ENCODE measurements at places on chromosomes 7 and 10.

- DNase-seq, result no peak
These were observed 1.2 kb downstream of the FGF8 start for GRCh38 chr10:101774589-101775272.

DNA sequence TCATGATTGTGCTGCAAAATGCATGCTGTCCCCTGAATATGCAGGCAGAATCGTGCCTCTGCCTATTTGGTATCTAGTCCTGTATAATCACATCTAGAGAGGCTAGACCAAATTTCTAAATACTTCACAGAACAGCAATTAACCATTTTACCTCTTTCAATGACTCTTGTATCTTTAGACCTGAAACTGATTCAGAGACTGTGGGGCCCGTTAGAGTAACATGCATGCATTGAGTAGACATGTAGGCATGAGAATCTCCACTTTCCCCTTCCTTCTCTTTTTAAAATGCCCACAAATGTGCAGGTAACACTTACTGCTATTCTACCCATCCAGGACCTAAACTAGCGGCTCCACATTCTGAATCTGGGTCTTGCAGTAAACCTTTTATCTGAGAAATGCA, 8.8 kb downstream of the ZNF92 start:
- no peak for DNase-seq

DNA sequence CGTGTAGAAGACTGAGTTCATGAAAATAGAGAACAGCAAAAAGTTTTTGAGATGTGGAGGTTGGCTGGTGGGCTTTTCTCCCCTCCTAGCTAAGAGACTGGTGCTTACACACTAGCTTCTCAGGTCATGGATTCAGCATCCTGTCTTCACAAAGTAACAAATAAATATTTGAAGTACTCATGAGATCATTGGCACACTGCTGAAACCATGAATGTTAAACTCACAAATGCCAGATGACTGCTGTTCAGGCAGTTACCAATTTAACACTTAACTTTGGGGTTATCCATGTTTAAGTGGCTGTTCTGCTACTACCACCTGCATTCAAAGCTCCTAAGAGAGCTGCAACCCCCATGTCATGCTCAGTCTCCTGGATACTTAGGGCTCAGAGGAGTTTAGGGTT, 119.0 kb upstream of the BET1 start:
- no peak for DNase-seq

DNA sequence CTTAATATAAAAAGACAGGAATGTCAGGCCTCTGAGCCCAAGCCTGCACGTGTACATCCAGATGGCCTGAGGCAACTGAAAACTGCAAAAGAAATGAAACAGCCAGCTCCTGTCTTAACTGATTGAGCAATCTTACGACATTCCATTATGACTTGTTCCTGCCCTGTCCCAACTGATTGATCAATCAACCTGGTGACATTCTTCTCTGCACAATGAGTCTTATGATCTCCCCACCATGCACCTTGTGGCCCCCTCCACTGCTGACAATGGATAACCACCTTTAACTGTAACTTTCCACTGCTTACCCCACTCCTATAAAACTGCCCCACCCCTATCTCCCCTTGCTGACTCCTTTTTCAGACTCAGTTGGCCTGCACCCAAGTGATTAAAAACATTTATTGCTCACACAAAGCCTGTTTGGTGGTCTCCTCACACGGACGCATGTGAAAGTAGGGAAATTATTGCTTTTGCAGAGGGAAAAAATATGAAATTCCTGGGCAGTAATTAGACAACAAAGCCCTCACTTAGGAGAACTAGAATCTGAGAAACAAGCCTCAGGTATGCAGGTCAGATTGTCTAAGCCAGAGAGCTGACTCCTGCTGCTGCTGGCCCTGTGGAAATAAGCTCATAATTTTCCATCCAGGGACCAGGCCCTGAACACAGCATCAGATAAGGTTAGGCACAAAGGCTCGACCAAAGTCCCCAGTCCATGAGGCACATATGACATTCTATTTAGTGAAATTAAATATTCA, 5.3 kb downstream of the CYP3A7 start:
- DNase-seq, result no peak

DNA sequence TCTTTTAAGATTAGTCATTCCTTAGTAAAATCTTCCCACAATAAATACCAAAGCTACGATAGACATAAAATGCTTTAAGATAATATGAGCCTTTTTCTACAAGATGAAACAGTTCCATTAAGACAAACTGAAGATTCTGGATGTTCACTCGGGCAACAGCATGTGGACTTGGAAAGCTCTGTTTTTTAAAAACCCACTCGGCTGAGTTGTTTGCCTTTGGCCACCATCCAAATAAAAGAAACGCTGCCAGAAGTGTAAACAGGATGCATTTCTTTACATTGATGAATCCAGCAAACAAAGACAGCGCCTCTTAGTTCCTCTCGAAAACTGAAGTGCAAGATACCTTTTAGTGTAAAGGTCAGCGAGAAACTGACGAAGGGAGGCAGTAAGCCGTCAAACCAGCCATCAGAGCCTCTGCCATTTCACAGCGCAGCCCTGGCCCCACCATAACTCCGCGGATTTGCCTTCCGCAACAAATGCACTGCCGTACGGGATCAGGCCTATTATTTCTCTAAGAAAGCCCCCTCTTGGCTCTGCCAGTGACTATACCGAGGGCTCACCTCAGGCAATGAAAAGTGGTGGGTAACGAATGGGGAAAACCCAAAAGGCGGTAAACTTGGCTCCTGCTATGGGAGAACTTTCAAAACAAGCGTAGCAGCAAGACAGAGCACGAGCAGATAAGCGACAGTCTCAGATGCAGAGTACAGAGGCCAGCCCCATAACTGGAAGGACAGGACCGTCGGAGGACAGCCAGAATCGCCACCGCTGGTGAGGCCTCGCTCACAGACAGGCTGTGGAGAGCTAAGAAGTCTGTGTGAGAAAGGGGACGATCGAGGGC, 41.4 kb downstream of the GNA12 start:
- DNase-seq, result no peak

DNA sequence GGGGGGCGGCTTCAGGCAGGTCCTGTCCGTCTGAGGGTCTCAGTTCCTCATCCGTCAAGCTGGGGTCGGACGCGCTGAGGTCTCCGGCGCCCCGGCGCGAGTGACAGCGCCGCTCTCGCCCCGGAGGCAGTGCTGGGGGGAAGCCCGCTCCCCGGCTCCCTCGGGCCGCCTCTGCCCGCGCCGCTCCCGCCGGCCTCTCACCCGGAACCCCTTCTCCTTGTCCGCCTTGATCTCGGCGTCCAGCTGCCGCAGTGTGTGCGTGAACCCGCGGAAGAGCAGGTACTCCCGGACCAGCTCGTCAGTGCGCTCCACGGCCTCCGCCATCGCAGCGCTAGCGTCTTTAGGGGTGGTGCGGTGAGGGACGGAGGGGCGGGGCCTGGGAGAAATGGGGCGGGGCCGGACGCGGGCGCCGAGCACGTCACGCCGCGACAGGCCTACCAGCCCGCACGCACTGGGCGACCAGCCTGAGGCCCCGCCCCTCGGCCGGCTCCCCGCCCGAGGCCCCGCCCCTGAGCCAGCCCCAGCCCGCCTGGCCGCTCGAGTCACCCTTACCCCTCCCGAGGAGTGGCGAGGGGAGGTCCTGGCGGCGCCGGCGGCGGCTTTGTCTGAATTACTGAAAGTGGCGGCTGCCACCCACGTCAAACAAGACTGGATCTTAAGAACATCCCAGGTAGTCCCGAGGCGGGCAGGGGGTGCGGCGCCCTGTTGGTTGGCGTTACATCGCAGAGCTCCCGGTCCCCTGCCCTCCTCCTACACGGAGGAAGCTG, at the start of gene WDR91:
Gene WDR91 (minus strand): TSS at position 348 of the 767 bp plus-strand sequence. CDS start 24 bp downstream, at position 324.
- peak; percentile 93 for DNase-seq

GRCh38 chr10:49237985-49238384, 49.8 kb upstream of the TMEM273 start:
- DNase-seq, result no peak

DNA sequence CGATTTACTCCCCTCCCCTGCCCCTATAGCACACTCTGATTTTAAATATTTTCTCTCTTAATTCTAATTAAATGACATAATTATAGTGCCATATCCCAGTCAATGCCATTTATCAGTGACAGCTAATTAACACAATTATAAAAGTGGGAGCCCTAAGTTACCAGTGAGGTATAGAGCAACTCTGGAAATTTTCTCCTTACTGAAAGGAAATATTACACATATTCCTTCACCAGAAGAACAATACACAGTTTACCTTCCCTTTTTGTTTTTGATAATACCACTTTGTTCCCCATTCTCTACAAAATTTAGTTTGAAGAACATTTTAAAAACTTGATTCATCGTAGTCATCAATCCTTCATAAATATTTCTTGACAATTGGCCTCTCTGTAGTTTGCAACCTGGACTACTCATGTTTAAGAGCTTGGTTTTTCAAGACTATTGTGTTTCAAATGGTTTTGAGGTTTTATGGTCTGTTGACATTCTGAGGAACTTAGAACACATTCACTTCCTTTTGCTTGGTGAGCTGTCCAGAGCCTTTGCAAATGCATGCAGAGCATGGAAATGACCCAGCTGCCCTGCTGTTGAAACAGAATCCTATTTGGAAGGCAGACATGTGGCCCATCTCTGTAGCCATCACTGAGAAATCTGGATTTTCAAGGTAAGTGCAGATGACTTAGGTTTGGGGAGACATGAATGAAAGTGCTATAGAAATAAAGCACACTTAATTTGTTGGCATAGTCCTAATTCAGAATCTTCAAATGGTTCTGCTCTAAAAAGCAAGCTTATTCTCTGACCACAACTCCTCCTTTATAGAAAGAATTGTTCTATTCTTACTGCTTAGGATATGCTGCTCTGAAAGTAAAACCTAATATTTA, at the start of gene GPR141:
Gene GPR141 (plus strand): TSS at position 521 of the 875 bp plus-strand sequence. CDS start 56,628 bp downstream, outside the sequence.
- no peak for DNase-seq

- DNase-seq, result no peak
These were observed 6.6 kb upstream of the ZNF22 start for GRCh38 chr10:44993922-44994751.

- no peak for DNase-seq
These were observed 492.4 kb downstream of the GRID1 start for GRCh38 chr10:85874208-85874607.

- no peak for DNase-seq
These were observed 98.8 kb downstream of the PRKAG2 start for GRCh38 chr7:151777908-151778670.

- peak; percentile 48 for DNase-seq
These were observed 2.4 kb downstream of the SFMBT2 start for GRCh38 chr10:7408291-7409044.

DNA sequence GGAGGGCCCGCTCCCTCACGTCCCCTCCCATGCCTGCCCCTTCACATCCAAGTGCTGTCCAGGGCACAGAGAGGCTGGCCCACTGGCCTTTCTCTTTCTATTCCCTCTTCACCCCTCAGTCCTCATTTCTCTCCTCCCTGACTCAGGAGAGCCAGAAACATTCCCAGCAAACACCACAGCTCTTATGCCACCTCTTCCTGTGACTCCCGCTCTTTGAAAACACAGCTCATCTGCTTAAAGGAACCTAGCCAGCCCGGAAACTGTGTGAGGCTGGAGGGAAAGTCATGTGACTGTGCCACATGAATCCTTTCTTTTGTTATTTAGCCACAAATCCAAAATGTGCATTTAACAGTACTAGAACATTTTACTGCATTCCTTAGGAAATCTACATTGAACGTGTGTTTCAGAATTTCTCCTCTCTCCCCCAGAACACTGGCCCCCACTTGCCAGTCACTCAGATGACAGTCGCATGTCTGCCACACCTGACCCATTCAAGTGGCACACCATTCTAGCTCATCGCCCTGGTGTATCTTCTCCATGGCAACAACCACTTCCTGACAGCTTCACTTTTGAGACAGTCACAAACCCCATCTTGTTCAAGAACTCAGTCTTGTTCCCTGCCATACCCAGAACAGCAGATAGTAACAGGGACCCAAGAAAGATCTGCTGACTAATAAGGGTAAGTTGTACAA, 42.8 kb downstream of the GRB10 start:
- peak; percentile 71 for DNase-seq

GRCh38 chr7:55127622-55128081, 108.8 kb downstream of the EGFR start:
- DNase-seq, result no peak

DNA sequence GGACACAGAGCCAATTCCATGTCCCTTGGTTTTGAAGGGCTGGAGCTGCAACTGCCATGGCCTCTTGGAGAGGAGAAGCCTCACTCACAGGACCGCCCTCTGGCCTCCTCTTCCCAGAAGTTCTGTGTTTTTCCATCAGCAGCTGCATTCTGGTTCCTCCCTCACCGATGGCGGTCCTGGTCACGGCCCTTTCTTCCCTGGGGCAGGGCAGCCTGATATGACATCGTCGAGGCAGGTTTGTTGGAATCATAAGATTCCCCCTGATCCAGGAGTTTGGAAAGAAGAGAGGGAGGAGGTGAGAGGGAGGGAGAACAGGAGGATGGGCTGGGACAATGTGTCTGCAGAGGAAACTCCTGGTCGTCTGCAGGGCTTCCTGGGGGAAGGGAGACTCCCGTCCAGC, 82.7 kb upstream of the PDZD8 start:
- DNase-seq, result no peak

DNA sequence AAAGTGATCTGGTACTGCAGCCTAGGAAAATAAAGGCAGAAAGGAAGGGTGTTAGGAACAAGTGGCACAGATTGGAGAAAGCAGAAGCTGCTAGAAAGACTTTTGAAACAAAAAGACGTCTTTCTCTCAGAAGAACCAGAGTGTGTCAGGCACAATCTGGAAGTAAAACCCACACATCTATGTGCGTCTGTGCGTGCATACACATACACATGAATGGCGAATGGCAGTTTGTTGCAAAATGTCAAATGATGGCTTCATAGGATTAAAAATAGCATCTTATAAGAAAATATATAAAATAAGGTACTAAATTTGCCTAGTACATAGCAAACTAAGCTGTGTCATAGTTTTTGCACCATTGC, 246.3 kb downstream of the CDK14 start:
- DNase-seq, result no peak

GRCh38 chr7:39659356-39660013, 36.1 kb downstream of the RALA start:
- DNase-seq, result no peak

GRCh38 chr10:70892631-70893030, 4.3 kb upstream of the PCBD1 start:
- no peak for DNase-seq

- no peak for DNase-seq
These were observed 15.5 kb downstream of the WDR86 start for GRCh38 chr7:151394076-151395035.

GRCh38 chr7:92652536-92652935, 62.3 kb upstream of the FAM133B start:
- DNase-seq, result no peak

DNA sequence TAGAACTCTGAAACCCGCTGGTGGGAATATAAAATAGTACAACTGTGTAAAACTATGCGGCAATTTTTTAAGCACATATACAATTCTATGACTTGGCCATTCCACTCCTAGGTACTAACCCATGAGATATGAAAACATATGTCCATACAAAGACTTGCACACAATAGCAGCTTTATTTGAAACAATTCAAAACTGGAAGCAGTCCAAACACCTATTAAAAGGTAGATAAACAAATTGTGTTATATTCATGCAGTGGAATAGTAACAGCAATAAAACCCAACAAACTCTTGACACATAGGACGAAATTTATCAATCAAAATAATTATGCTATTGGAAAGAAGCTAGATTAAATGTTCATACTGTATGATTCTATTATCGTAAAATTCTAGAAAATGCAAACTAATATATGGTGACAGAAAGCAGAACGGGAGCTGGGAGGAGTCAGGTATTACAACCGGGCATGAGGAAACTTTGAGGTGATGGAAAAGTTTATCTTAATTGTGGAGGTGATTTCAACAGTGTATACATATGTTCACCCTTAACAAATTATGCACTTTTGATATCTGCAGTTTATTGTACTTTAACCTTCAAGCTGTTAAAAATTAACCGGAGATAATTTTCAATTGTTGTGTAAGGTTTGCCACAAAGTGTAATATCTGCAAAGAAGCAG, 803 bp upstream of the STK31 start:
- DNase-seq, result no peak
